Stimulated activated naive CD8-positive, alpha-beta T cell treated with anti-CD3 and anti-CD28 coated beads, Interleukin-15, Interleukin-2, amounts not matched to agents 100 U/mL and 50 U/mL, for 24 hours (primary cell): ENCODE measurements at places on chromosomes 2 and 18.

DNA sequence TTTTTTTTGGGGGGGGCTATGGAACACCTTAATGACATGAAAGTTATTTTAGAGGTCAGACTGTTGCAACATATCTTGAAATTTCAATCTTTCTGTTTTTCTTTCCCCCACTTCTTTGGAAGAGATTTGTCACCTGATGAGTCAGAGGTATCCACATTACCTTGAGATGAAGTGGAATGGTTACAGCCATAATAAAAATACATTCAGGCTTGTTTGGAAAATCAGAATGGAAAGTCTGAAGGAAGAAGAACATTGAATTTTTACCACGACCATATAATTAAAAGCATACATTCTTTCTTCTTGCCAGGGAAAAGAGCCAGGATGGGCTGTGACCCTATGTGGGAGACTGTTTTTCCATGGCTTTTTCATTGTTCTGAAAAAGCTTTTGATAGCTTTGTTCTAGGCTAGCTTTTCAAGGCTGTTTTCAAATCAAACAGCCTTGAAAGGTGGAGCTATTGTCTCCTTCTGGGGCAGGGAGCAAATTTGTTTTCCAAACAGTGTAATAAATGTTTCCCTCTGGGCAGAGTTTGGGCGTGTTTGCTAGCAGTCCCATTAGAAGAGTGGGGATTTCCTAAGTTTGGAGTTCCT is 2.3 kb upstream of the GTF3C3 start:
- no peak for DNase-seq

- no peak for DNase-seq
Measured at GRCh38 chr2:183214680-183215079, 90.4 kb downstream of the NUP35 start.

DNA sequence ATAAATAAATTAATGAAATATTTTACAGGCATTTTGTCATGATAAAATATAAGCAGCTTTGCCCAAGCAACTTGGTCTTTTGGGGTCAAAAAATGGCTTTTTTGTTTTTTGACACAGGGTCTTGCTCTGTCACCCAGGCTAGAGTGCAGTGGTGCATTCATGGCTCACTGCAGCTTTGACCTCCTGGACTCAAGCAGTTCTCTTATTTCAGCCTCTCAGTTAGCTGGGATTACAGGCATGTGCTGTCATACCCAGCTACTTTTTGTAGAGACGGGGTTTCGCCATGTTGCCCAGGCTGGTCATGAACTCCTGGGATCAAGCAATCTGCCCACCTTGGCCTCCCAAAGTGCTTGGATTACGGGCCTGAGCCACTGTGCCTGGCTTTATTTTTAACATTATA is 51.0 kb downstream of the ABI2 start:
- no peak for DNase-seq

DNA sequence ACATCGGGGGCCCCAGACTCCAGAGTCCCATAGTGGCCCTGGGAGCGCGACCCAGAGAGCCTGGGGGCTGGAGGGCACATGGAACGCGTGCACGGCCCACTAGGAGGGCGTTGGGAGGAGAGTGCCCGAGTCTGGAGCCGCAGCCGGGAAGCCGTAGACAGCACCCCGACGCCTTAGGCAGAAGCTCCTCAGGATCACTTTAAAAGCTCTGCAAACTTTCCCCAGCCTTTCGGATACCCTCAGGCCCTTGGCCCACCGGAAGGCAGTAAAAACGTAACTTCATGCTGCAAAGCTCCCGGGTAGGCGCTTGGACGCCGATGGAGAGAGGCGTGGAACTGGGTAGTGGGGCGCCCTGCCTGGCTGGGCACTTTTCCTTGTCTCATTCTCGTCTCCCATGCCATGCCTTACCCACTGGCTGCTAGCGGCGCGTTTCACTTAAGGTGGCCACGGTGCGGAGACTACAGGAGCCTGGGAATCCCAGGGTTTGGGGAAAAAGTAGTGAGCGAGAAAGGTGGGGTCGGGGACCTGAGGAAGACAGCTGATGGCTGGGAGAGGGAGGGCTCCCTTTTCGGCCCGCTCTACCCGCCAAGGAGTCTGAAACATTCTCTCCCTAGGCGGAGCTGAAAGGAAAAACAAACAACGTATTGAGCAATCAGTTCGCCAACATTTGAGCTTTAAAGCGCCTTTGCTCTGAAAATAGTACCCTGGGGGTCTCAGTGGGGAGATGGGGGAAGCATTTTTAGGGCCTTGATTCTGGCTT is 141.8 kb downstream of the MEIS1 start:
- DNase-seq = no peak

GRCh38 chr2:181628590-181629585 is 28.0 kb downstream of the CERKL start:
- no peak for DNase-seq
